AG04449 (cell line): ENCODE measurements at places on chromosomes 5 and 9.

DNA sequence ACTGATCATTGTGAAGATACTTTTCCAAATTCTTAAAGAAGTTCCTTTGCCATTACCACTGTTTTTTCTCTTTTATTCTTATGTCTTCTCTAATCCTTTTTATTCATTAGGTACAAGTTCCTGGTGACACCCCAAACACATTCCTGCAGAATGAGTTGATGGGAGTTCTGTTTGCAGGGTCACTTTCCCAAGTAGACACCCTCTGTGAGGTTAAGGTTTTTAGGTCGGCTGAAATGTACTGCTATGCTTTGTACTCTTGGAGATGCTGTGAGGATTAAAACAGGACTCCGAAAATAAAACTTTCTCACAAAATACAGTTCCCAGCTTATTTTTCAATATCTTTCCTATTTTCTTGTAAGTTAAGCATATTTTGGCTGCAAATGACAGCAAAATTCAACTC, 143.3 kb upstream of the TLE4 start:
- DNase-seq = no peak

GRCh38 chr9:136327304-136327974, at the start of gene GPSM1:
TSS of gene GPSM1 (plus strand) at chr9:136327539. CDS start at chr9:136327696, 157 bp downstream.
- DNase-seq = no peak

DNA sequence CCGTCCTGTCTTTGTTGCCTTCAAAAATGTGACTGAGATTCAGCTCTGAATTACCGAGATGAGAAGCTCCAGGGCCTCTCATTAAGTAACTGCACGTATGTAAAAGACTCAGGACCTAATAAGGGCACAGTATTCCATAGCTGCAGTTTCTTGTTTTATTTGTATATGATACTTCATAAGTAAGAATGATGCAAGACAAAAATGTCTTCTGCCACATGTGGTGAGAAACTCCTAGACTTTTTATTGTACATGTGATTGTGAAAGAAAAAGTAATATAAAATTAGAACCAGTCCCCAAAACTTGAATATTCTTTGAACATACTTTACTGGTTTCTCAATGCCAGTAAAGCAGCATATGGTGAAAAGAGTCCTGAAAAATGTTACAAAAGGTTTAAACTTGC, 110.1 kb upstream of the OTULINL start:
- no peak for DNase-seq

DNA sequence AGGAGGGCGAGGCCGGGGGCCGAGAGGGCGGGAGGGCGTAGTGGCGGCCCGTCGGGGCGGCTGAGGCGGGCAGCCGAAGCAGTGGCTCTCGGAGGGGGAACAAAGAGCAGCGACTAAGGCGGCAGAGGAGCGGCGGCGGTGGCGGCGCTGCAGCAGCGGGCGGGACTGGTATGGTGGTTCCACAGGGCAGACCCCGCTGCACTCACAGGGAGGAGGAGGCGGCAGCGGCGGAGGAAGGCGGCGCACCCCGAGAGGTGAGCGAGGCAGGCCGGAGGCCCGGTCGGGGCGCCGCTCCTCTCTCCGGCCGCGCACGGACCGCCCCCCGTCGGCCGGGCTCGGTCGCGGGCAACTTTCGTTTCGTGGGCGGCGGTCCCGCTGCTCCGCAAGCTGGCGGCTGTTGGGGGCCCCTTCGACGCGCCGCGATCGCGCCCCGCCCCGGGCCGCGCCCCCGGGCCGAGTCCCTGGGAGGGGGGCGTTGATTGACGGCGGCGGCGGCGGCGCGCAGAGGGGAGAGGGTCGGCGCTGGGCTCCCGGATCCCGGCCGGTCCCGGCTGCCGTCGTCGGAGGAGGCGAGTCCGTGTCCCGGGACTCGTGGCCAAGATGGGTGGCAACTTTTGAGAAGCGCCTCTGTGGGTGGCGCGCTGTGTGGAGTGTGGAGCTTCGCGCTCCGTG, 467 bp downstream of the CNOT6 start:
- no peak for DNase-seq

GRCh38 chr9:133165452-133165730, 1.7 kb upstream of the GBGT1 start:
- no peak for DNase-seq

GRCh38 chr5:150309101-150309885, 6.6 kb upstream of the ARSI start:
- DNase-seq = no peak

- no peak for DNase-seq
Measured at GRCh38 chr5:6732634-6733410, 19.6 kb downstream of the TENT4A start.

DNA sequence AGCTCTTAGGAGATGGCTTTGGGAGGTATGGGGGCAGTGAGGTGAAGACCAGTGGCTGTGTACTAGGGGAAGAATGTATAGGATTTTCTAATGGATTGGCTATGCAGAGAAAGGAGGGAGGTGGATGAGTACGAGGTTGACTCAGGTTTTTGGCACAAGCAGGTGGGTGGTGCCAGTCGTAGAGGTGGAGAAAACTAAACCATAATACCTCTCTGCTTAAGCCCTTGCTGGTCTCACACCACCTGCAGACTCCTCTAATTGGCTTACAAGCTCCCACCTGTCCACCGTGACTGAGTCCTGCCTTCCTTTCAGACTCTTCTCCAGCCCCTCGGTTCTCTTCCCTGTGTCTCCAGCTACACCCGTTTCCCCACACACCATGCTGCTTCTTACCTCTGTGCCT, 521.7 kb upstream of the CLINT1 start:
- DNase-seq = no peak

GRCh38 chr5:38752622-38753021, 93.2 kb upstream of the OSMR start:
- no peak for DNase-seq

GRCh38 chr9:127974769-127975261, 6.0 kb downstream of the EEIG1 start:
- no peak for DNase-seq

DNA sequence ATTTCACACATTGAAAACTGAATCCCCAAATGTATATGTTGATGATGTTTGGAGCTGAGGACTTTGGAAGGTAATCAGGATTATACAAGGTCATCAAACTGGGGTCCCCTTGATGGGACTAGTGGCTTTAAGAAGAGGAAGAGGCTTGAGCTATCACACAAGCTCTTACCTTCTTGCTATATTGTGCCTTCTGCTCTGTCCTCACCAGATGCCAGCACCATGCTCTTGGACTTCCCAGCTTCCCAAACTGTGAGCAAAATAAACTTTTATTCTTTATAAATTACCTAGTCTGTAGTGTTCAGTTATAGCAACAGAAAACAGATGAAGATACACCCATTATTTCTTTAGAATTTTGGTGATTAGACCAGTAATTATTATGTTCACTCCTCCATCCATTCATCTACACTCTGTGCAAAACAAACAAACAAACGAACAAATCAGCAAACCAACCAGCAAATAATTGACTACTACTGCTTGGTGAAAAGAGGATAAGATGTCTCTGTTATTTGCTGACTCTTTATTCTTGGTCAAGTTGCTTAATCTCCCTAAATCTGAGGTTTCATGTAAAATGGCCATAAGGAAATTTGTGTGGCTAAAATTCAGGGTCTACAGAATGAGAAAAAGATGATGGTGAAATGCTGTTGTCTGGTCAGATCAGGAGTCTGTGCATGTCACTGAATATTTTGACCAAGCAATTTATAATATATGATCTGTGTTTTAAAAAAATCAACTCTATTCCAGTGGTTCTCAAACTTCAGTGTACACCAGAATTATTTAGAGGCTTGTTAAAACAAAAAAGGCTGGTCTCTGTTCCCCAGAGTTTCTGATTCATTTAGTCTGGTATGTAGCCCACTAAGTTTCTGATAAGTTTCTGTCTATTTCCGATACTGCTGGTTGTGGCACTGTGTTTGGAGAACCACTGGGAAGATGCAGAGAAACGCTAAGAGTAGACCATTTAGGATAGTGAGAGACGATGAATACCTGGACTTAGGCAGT, 854.1 kb downstream of the MAT2B start:
- no peak for DNase-seq

GRCh38 chr9:80020056-80020455, 448.3 kb downstream of the TLE4 start:
- DNase-seq = no peak

DNA sequence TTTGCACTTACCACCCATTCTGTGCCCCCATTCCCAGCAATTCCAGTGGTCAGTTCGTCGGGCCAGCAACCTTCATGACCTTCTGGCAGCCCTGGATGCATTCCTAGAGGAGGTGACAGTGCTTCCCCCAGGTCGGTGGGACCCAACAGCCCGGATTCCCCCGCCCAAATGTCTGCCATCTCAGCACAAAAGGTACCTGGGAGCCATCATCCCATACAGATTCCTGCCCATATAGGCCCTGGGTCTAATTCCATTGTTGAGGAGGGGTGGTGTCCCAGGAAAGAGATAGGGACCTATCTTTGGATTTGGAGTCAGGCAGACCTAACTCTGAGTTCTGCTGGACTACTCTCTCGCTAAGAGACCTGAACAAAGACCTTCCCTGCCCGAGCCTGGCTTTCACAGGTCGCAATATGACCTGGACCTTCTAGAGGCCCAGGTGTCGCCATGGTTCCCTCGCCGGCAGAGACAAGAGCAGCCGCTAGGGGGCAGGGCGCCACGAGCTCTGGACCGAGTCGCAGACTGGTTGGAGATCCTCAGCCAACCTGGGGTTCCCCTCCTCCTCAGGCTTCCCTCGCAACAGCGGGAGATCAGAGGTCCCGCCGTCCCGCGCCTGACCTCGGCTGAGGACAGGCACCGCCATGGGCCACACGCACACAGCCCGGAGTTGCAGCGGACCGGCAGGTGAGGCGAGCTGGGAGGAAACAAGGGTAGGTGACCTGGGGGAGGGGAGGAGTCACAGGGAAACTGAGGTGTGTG, 3.1 kb downstream of the SLC4A9 start:
- DNase-seq = no peak

GRCh38 chr5:83400241-83400640, 71.3 kb upstream of the VCAN start:
- no peak for DNase-seq

- DNase-seq = no peak
Measured at GRCh38 chr9:9410736-9411135, 1202.1 kb downstream of the PTPRD start.

- DNase-seq = no peak
Measured at GRCh38 chr5:76391014-76391413, 12.1 kb upstream of the IQGAP2 start.

DNA sequence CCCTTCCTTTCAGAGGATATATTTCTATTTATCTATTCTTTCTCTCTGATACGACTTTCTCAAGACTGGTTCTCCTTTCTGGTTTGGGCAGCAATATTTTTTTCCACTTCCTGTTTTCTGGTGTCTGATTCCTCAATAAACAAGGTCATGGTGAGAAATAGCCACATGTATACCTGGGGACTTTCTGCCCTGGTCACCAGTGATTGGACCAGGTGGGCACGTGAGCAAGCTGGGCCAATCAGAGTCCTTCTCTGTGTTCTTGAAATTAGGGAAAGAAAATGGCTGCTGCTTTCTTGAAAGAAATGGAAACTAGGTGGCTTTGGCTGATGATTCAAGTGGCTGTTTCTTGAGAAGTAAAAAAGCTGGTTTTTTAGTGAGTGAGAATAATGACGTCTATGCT, 18.4 kb upstream of the GSN start:
- no peak for DNase-seq

DNA sequence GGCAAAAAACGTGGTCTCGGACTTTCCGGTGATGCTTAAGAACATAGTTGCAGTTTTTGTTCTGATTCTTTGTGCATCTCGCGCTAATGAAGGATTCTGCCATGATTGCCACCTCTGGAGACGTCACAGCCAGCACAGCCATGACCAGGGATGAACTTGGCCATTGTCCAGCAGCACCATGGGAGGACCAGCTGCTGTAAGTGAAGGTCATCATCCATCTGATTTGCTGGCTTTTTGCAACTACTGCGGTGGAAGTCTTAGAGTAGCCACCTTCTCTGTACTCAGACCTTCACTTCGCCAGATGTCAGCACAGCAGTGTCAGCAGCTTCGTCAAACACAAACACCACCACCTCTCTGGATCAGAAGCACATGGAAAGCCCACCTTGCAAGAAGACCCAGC, 45.7 kb downstream of the NSUN2 start:
- no peak for DNase-seq

DNA sequence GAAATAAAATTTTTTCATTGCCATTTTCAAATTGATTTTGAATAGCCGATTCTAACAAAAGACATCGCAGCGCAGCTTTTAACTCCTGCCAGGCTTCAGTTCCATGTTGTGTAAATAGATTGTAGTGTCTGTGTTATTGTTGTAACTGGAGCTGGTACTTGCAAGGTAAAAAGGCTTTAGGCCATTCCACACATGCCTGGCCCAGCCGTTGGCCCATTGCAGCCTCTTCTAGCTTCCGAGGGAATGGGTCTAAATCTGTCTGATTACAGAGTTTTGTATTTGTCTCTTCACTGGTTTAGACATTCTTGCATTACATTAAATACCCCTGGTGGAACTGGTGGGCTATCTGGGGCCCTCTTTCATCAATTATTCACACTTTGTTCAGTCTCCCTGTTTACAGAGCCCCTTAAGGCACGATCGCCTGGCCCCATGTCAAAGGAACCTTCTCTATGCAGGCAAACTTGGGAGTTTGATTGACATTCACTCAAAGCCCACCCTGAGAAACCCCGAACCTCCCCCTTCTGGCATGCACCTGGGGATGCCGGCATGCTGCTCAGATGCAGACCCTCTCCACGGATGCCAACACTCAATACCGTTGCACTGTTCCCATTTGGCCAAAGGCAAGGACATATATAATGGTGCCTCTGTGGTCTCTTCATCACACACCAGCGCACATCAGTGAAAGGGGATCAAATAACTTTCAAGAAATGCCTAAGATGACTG, 281.7 kb upstream of the IRX2 start:
- DNase-seq = no peak

DNA sequence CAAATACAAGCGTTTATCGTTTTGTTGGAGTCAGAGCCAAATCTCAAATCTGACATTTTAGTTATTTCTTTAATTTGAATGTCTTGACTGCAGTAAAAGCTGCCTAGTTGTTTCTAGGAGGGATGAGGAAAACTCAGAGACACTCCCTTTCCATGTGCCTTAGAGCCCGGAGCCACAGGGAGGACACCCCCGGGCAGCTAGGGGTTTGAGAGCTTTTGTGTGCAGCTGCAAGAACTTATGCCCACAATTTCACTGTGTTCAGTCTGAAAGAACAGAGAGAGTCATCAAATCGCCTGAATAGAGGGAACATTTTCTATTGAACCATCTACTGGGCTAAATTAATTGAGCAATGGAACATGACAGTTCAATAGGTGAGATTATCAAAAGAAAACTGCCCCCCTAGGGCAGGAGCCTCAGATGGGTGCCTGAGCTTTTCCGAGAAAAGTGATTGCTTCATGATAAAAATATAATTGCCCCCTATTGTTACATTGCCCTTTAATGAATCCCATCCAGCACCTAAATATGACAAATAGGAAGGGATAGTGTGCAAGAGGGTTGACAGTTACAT, 709.3 kb upstream of the RGMB start:
- DNase-seq = no peak

DNA sequence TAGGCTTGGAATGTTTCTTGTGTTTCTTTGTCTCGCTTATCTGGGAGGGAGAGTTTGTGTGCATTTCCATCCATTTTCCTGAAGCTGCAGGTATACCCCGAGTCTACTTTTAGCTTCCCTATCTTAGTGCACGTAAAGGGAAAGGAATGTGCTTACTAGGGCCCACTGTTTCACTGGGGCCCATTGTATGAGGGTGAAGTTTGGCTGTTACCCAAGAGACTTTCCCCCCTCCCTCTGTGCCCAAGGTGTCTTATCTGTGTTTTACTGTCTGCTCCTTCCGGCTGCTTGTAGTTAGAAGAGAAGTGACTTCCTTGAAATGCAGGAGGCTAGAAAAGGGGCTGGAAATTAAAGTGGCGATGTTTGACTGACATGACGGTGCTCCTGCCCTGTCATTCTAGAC, 12.1 kb upstream of the BTNL3 start:
- no peak for DNase-seq
